ENCODE measurements at places on chromosomes 3 and 15.

GRCh38 chr3:37139567-37140052, 34.8 kb downstream of the LRRFIP2 start:
- DNase-seq = no peak

DNA sequence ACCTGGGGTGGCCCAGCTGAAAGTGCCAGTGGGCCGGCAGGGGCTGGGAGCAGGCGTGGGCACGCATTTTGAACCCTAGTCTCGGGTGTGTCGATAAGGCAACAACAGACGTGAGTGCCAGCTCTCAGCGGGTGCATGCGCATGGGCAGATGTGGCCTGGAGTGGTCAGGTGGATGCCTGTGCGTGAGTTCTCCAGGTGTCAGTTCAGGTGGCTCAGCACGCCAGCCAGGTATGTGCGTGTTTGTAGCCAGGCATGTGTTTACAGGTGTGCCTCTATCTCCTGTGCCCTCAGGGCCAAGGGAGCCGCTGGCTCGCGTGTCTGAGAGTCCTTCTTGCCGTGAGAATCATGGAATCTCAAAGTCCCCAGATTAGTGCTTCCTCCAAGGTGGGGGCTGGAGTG, 14.8 kb downstream of the CYP1A2 start:
- no peak for DNase-seq

GRCh38 chr3:16478516-16478915, 35.0 kb downstream of the RFTN1 start:
- DNase-seq = no peak

GRCh38 chr3:79515072-79515471, 252.7 kb downstream of the ROBO1 start:
- no peak for DNase-seq

DNA sequence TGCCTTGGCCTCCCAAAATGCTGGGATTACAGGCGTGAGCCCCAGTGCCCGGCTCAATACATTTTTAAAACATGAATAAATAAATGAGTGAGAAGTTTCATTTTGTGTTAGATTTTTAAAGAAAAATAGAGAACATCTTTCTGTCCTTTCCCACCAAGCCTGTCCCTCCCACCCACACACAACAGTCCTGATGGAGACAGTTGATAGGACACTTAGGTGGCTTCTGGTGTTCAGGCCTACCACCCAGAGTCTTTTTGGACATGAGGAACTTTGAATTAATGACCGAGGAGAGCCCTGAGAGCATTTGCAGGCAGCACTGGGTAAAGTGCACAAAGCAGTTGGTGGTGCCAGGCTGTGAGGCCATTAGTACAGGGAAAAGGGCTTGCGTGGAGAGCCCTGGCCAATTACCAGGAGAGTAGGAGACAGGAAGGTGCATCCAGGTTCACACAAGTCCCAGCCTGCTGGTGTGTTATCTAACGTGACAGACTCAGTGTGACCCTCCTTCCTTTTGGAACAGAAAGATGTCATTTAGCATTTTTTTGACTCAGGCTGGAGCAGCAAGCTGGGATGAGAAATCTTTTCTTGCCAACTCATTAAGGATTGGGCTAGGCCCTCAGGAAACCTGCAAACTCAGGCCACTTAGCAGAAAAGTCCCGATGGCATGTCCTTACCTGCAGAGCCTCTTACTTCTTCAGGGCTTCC, 103.6 kb downstream of the PDCD6IP start:
- DNase-seq = no peak

DNA sequence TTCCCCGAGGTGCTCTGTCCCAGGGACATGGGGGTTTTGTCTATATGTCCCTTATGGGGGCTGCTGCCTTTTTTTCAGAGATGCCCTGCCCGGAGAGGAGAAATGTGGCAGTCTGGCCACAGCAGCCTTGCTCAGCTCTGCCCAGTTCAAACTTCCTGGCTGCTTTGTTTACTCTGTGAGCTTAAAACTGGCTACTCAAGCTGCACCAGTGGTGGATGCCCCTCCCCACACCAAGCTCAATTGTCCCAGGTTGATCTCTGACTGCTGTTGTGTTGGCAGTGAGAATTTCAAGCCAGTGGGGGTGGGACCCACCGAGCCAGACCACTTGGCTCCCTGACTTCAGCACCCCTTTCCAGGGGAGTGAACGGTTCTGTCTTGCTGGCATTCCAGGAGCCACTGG, 188.9 kb downstream of the STXBP5L start:
- DNase-seq = no peak

DNA sequence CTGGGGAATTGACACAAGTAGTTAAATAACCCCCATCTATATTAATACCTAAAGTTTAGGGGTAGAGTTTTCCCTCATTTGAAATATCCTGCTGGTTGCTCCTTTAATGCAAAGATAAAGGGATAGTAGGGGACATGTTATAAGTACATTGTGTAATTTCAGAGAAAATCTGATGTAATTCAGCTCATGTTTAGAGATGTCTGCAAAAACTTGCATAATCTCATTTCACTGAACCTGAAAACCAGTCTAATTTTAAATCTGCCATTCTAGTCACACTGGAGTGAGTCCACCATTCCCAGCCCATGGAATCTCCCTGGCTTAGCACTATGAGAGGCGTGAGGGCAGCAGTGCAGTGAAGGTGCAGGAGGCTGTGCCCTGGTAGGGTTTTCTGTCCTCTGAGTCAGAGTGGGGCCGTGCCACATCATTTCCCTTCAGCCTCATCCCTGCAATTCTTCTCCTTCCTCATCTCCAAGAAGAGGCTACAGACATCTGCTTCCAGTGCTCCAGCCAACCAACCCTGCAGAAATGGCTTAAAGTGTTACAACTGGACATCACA, 246.3 kb upstream of the UMPS start:
- no peak for DNase-seq

DNA sequence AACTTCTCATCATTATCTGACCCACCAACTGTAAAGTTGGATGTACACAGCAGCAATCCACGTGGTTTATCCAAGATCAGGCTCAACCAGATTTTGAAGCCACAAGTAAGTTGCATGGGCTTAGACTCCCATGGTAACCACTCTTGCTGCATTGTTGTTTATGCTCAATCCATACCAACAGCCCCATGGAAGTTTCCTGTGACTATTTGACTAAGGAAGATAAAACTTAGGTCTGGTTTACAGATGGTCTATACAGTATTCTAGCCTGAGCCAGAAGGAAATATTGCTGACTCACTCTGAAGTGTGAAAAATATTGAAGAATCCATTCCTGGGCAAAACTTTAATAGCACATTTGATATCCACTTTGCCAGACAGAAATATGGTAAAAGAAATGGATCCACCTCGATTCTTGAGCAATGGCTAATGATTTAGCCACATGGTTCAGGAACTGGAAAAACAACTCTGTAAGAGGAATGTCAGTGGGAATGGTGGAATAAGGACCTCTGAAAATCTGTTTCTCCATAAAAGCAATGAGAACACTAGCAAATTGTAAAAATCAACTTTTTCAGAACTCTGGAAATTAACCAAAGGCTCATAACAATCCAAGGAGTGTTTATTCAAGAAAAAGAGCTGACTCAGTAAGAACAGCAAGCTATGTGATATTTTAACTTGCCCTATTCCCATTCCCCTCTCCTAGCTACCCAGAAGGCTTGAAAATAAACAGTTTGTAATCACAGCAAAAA, 162.9 kb upstream of the STT3B start:
- DNase-seq = no peak

- no peak for DNase-seq
Measured at GRCh38 chr3:133644768-133645167, 17.0 kb downstream of the TOPBP1 start.

DNA sequence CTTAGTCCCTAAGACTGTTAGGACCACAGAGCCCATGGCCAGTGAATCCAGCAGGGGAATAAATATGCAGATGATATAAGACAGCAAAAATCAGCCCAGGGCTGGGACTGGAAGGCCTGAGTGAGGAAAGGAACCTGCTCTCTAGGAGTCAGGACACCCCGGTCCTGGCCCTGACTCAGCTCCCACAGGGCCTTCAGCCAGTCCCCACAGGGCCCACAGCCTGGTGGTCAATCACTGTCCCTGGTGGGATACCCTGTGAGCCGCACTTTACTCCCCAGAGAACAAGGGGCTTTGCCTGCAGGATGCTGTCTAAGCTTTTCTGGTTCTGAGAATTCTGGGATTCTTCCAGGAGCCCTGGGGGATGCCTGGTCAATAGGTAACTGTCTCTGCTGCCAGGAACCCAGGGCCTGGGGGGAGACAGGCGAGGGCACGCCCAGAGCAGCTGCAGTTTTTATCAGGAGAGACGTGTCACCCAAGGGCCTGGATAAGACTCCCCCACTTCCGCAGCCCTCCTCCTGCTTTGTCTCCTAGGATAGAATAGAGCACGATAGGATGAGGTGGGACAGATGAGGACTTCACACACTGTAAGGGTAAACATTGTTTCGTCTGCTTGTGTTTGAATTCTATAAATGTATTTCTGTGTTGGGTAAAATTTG, 49.5 kb upstream of the MCF2L2 start:
- no peak for DNase-seq

GRCh38 chr3:160372780-160373179, 26.2 kb downstream of the IFT80 start:
- DNase-seq = no peak

DNA sequence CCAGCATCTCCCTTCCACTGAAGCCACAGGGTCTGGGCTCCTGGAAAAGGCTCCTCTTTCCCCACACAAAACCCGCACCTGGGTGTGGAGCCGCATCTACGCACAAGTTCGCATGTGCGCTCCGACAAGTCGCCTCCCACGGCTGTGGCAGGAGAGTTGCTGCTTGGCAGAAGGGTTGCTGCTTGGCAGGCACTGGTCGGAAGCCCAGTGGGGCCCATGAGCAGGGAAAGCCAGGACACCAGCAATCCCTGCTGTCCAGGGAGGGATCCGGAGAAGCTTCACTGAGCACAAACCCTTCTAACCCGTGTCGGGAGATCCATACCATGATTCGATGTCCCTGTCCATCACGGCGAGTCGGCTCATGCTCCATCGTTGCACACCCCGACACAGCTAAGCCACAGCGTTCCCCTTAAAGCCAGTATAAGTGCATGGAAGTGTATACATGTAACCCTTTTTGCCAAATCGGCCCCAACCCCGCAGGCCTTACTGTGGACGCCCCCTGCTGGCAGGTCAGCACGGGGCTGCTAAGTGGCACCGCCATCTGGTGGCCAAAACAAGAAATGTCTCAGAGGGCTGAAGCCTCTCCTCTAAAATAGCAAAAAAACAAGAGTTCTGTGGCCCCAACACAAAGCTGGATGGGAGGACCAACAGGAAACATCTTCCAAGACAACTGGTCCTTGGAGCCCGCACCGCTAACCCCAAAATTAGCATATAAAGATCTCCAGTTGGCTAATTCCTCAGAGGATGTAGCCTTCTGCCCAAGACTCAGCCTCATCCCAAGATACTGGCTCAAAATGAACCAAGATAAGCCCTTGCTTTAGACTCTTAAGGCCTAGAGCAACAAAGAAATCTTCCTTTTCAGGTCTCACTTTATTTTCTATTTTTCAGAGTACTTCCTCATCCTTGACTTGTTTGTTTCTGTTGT, 8.3 kb downstream of the ANKRD63 start:
- DNase-seq = peak; percentile 90

DNA sequence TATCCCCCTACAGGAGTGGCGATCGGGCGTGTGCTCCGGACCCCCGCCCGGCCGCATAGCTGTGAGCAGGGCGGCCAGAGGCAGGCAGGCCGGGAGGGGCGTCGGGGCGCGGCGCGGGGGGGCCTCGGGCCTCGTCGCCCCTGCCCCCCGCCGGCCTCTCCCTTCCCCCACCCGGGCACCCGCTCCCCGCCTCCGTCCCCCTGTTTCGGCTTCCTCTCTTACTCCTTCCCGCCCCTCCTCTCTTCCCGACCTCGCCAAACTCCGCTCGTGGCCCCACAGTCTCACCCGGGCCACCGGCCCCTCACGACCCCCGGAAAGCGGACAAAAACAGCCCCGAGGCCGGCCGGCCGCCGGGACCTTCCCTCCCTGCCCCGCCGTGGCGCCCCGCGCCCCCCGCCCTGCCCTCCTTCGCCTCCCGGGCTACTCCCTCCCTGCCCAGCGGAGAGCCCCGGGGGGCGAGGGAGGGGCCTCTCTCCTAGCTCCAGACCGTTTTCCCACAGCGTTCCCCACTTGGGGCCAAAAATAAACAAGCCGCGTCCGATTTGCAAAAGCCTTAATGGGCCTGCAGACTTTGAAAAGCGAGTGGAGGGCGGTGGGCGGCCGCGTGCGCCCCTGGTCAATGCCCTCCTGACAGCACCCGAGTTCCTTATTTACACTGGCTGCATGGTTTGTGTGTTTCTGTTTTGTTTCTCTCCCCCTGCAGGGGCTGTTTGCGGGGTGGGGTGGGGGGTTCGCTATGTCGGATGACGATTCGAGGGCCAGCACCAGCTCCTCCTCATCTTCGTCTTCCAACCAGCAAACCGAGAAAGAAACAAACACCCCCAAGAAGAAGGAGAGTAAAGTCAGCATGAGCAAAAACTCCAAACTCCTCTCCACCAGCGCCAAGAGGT, 1.0 kb downstream of the UBE2E1 start:
- DNase-seq = no peak

All from hematopoietic multipotent progenitor cell (in vitro differentiated cells).